ENCODE measurements at places on chromosomes 1 and 21.
A peak's percentile ranks its signal among the peaks of the same experiment; 100 is the strongest.

GRCh38 chr21:17708522-17709265, 96.0 kb upstream of the BTG3 start:
- DNase-seq, result no peak

- DNase-seq, result peak; percentile 49
These were observed 19.5 kb upstream of the NCMAP start for GRCh38 chr1:24536391-24536840.

DNA sequence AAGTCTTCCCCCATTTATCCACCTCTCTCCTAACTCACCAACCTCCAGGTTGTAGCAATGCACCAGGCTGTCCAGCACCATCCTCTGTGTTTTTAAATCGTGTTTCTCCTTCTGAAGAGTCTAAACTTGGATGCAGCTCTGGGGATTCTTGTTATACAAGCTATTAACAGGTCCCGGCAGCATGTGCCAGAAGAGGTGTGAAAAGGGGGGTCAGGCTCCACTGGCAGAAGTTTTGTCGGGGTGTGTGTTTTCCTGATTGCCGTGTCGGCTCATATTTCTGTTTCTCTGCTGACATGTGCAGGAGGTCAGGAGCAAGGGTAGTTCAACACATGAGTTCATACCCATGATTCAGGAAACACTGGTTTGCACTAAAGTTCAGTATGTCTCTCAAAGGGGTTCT, 658.6 kb upstream of the CAMK1G start:
- DNase-seq, result no peak

DNA sequence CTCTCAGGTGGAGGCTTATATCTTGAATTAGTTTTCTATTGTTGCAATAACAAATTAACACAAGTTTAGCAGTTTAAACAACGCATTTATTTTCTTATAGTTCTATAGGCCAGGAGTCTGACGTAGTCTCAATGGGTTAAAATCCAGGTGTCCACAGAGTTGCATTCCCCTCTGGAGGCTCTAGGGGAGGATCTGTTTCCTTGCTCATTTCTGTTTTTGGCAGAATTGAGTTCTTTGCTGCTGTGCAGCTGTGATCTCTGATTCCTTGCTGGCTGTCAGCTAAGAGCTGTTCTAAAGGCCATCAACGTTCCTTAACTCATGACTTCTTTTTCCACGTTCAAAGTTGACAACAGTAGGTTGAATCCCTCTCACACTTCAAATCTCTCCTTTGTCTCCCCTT, 31.8 kb downstream of the S100A10 start:
- DNase-seq, result no peak

DNA sequence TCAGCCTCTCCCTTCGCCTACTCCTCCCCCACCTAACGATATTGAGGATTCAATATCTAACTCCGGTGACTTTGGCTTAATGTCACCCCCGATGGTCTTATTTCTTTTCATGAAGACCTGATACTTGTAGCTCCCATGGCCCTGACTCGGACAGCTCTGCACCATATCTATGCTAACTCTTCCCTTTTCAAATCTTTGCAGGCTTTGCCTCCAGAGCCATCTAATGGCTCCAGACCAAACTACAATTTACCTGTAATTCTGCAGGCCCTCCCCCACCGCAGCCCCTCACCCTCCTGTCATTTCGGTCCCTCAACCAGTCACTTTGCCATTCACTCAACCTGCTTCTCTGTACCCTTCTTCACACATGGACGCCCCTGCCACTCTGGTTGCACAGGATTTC, 7.9 kb upstream of the GSTM5 start:
- no peak for DNase-seq

DNA sequence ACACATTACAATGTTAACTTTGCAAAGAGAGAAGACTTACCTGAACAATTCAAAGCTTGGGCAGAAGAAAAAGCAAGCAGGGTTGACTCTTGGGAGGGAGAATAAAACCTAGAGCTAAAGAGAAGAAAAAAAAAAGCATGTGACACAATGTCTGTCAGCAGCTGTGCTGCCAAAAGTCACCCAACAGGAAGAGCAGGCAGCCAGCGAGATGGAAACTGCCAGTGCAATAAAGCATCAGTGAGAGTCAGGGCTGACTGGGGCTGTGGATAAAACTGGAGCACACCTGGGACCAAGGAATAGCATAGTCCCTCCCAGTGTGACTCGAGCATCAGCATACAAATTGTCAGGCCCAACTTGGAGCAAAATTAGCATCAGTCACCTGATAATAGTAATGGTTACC, 65.0 kb upstream of the SLC22A15 start:
- DNase-seq, result no peak

- no peak for DNase-seq
These were observed 60.4 kb upstream of the GORAB start for GRCh38 chr1:170471398-170472053.

DNA sequence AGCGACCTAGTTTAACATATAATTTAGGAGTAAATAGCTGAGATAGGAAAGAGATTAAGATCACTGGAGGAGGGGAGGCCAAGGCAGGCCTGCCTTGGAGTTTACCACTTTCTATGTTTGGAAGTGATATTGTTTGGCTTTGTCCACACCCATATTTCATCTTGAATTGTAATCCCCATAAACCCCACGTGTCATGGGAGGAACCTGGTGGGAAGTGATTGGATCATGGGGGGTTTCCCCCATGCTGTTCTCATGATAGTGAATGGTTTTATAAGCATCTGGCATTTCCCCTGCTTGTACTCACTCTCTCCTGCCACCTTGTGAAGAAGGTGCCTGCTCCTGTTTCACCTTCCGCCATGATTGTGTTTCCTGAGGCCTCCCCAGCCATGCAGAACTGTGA, 58.3 kb upstream of the ARTN start:
- DNase-seq, result no peak

GRCh38 chr1:170309389-170310013, 163.7 kb downstream of the NTMT2 start:
- no peak for DNase-seq

DNA sequence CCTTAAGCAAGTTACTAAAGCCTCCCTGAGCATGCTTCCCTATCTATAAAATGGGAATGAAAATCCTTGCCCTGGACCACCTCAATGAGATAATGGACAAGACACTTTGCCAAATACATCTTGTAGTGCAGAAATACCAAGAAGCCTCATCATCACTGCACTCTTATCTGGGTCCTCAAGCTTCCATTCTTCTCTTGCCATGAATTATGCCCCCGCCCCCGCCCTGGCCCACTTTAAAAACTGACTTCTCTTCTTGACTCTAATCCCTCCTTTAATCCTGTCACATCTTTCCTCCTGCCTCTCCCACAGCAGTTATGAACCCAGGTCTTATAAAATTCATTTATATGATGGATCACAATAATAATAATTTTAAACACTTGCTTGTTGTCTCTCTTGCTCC, 14.8 kb downstream of the ARHGEF11 start:
- no peak for DNase-seq

GRCh38 chr1:116709666-116710167, 42.2 kb upstream of the IGSF3 start:
- DNase-seq, result no peak

GRCh38 chr1:119462964-119463363, 44.0 kb upstream of the HSD3B1 start:
- no peak for DNase-seq

- no peak for DNase-seq
These were observed 949.3 kb downstream of the MRPL39 start for GRCh38 chr21:24658026-24658425.

DNA sequence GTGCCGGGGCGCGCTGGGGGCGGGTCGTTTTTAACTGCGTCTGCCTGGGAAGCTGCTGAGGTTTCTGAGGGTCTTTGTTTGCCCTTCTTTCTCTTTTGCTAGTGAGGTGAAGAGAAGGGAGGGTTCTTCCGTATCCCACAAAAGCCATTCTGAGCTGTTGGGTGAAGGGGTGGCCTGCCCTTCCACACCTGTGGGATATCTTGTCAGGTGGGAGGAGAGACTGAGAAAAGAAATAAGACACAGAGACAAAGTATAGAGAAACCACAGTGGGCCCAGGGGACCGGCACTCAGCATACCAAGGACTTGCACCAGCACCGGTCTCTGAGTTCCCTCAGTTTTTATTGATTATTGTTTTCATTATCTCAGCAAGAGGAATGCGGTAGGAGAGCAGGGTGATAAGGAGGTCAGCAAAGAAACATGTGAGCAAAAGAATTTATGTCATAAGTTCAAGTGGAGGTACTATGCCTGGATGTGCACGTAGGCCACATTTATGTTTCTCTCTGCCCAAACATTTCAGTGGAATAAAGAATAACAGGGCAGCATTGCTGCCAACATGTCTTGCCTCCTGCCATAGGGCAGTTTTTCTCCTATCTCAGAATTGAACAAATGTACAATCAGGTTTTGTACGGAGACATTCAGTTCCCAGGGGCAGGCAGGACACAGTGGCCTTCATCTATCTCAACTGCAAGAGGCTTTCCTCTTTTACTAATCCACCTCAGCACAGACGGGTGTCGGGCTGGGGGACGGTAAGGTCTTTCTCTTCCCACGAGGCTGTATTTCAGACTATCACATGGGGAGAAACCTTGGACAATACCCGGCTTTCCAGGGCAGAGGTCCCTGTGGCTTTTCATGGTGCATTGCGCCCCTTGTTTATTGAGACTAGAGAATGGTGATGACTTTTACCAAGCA, 972 bp downstream of the PGBD2 start:
- no peak for DNase-seq

DNA sequence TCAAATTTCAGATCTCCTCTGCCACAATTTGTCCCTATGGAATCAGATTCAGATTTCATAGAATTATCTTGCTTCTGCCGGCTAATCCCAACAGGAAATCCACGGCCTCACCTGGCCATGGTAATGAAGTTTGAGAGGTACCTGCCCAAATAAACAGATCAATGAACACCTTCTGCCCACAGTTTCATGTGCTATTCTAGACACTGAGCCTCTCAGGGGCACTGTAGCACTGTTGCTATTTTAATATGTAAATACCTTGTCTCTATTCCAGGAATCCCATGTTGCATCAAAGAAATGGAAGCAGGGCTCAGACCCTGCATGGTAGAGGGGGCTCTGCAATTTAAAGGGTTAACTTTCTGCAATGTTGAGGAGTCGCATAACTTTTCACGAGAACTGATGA, 593.1 kb downstream of the PTBP2 start:
- DNase-seq, result no peak

DNA sequence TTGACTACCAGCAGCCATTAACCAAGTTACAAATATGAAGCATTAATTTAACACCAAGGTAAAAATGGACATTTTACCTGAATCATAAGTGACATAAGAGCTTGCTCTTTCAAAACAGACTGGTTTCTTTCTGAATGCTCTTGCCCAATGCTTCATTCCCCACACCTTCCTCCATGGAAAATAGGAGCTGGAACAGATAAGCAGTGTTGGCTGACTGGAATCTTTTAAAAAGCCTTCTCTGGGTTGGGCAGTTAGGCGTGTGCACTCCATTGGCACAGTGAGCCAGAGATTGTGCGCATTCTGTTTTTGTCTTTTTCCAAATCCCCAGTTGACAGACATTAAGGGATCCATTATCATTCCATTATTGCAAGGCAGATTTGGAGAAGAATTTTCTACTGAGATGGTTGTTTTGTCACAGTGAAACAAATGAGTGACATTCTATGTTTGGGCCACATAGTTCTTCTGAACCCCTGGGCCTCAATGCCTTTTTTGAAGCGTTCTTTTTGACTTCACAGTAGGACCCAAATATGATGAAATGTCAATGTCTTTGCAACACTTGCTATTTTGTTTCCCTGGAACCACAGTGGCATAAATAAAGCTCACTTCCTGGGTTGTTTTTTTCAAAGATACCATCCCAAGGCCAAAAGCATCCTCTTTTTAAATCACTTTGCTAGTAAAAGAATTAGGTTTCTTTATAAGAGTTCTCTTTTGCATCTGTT, 32.3 kb downstream of the LRRC8B start:
- no peak for DNase-seq

- DNase-seq, result no peak
These were observed 8.8 kb downstream of the LAMB3 start for GRCh38 chr1:209643285-209644020.

GRCh38 chr1:219121679-219122078, 52.0 kb upstream of the LYPLAL1 start:
- no peak for DNase-seq

GRCh38 chr1:246705368-246705767, 18.8 kb upstream of the SCCPDH start:
- no peak for DNase-seq

GRCh38 chr1:27525296-27526272, 35.6 kb upstream of the WASF2 start:
- no peak for DNase-seq

- no peak for DNase-seq
These were observed 46.2 kb downstream of the CAPN9 start for GRCh38 chr1:230793463-230793745.

DNA sequence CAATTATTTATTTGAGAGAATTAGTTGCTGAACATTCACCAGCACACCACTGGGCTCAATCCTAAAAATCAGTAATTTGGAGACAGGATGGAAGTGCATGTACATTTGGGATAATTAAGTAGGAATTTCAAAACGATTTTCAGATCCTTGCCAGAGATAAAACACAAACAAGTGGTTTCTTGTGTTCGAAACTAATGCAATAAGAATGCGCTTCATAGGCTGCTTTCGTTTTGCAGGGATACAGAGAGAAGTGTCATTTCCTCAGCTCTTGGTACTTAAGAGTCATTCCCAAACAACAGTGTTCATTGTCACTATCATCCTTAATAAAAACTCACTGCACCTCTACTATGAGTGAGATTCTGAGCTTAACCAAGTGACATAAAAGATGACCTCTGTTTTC, 20.6 kb upstream of the USP24 start:
- DNase-seq, result no peak

DNA sequence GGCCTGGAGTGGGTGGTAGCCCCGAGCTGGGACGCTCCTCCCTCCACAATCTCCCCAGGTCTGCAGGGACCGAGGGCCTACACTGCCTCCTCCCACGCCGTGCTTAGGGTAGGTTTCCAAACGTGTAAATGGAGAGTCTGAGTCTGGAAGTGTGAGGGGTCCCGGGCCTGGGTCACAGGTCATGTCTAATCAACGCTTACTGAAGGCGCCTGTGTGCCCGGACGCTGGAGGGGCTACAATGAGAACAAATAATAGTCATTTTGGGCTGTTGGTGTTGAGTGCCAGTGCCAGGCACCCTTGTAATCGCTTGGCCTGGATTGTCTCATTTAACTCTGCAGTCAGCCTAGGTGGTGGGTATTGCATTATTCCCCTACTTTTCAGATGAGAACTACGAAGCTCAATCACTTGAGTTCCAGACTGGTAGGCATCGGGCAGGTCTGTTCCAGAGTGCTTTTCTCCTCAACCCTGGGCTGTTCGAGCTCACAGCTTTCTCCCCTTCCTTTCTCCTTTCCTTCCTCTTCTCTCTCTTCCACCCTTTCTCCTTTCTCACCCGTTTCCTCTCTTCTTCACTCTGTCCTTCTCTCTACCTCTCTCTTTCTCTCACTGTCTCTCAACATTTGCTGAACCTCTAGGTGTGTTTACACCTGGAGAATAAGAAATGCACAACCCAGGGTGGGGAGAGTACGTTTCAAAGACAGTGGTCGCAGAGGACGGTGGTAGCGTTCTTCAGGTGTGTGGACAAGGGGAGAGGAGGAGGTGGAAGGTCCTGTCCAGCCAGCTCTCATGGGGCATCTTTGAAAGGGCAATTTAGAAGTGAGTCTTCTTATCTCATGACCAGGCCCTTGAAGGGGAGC, 883 bp downstream of the SLC66A1 start:
- no peak for DNase-seq

Measured in stimulated activated CD8-positive, alpha-beta memory T cell treated with anti-CD3 and anti-CD28 coated beads, Interleukin-15, amount 100 ng/mL, for 1 hour (primary cell).